CD4-positive, alpha-beta memory T cell (primary cell): ENCODE measurements at places on chromosomes 16 and 17.

DNA sequence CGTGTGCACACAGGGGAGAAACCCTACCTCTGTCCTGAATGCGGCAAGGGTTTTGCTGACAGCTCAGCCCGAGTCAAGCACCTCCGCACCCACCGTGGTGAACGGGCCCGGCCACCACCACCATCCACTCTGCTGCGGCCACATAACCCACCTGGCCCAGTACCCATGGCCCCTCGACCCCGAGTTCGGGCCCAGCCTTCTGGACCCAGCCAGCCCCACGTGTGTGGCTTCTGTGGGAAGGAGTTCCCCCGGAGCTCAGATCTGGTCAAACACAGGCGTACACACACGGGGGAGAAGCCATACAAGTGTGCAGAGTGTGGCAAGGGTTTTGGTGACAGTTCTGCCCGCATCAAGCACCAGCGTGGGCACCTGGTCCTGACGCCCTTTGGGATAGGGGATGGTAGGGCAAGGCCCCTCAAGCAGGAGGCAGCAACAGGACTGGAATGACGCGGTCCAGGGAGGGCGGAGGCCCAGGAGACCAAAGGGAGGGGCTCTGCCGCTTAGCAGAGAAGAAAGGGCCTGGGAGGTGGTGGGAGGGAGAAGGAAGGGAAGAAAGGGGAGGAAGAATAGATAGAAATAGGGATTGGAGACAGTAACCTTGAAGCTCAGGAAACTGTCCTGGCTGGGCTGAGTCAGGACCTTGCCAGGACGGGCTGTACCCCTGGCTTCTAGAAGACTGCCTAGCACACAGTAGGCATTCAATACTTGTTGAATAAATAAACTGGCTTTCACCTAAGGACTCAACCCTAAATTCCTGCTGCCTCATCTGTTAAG, 3.6 kb downstream of the ZNF48 start:
- DNase-seq: no peak

DNA sequence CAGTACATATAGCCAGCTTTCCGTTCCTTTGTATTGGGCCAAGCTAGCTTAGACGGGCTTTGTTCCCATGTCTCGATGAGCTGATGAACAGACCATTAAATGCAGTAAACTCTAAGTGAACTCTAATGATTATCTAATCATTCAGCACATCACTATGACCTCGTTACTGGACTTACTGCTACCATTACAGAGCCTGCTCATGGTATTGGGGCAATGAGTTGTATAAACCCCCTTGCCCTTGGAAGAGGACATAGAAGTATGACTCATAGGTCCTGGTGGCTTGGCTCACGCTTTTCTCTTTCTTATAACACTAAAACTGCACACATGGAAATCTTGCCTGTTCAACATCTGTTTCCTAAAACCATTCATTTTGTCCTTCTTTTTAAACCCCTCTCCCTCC, 93.6 kb upstream of the DYNLRB2 start:
- no peak for DNase-seq

DNA sequence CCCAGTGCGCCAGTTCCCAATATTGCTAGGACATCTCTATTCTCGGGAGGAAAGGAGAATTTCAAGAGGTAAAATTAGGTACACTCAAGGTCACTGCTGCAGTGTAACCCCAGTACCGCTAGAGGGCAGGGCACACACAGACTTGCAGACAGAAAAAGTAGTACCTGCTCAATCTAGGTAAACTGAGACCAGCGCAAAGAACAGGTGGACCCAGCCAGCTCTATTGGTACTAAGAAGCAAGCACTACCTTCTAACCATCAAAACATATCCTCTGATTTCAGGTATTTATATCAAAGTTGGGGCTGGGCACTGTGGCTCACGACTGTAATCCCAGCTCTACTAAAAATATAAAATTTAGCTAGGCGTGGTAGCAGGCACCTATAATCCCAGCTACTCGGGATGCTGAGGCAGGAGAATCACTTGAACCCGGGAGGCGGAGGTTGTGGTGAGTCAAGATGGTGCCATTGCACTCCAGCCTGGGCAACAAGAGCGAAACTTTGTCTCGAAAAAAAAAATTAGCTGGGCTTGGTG, 3.6 kb upstream of the WDR81 start:
- DNase-seq: peak; percentile 64

DNA sequence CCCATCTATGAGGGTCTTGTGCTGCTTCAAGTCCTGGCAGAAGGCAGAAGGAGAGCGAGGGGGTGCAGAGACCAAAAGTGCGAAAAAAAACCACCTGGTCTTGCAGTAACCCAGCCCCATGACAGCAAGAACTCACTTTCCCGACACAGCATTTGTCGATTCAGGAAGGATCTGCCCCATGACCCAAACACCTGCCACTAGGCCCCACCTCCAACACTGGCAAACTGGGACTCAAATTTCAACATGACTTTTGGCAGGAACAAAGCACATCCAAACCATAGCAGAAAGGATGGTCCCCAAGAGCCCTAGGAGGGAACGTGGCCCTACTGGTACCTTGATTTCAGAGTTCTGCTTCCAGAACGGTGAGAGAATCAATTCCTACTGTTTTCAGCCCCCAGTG, 34.7 kb upstream of the KLHDC4 start:
- DNase-seq: no peak

DNA sequence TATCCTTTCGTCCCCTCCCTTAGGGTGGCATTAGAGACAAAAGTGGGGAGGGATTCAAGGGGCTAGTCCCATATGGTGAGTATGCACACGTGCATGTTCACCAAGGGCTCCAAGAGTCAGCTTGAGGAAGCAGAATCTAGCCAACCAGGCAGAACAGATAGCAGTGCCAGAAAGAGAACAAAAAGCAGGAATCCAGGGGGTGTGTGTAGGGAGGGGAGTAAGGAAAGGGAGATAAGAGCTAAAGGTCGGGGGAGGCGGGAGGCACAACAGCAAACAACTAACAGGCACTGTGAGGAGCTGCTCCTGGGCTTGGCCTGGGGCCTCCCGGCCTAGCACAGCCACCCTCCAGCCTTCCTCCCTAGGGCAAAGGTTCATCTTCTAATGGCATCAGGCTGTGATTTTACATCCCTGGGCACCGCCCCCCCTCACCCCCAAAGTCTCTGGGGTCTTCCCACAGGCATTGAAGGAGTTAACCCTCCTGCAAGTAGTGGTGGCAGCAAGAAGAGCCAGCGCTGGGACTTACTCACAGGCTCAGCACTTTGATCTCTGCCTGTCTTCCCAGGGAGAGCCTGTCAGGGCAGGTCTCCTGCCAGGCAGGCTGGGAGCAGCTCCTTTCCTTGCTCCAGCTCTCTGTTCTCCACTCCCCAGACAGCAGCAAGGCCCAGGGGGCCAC, 12.4 kb upstream of the SUPT4H1 start:
- no peak for DNase-seq

GRCh38 chr17:59439262-59439661, 107.8 kb downstream of the YPEL2 start:
- DNase-seq: no peak

GRCh38 chr16:14494396-14494966, 135.6 kb downstream of the PARN start:
- DNase-seq: no peak

- DNase-seq: no peak
Measured at GRCh38 chr16:63188086-63188771, 1152.0 kb upstream of the CDH8 start.

GRCh38 chr17:46124695-46125592, 68.3 kb downstream of the KANSL1 start:
- no peak for DNase-seq

GRCh38 chr16:56710181-56710737, 19.7 kb upstream of the NUP93 start:
- DNase-seq: no peak

- no peak for DNase-seq
Measured at GRCh38 chr16:87141402-87141801, 175.8 kb downstream of the C16orf95 start.

- no peak for DNase-seq
Measured at GRCh38 chr17:76051561-76051960, 20.8 kb downstream of the SRP68 start.

DNA sequence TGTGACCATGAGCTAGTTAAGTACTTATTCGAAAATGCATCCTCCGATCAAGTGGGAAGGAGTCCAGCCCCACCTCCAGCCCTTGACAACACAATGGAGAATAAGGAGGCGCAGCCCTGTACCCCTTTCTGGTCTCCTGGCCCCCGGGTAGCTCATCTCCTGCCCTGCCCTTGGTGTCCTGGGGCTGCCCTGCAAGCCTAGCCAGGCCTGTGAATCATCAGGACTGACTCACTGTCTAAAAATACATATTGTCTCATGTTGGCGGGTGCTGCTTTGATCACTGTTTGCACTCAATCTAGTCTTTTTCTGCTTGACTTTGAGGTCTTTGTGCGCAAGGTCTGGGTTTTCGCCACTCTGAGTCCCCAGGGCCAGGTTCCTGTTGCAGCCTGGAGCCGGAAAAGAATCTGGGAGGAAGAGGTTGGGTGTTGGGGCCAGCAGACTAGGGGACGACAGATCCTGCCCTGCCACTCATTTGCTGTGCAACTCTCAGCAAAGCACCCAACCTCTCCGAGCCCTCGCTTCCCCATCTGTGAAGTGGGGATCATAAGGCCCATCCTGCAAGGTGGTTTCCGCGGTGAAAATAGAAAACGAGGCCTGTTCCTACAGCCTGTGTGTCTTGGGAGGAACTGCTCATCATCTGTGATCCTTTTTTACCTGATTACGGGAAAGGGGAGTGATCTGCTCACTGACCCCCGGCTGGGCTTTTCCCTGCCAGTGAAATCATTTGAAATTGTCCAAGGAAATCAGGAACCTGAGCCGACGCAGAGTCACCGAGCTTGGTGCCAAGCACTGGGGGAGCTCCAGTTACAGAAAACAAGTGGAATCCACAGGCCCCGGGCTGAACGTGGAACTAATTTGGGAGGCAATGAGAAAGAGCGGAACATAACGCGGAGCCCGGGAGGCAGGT, 230.4 kb downstream of the PARN start:
- no peak for DNase-seq

DNA sequence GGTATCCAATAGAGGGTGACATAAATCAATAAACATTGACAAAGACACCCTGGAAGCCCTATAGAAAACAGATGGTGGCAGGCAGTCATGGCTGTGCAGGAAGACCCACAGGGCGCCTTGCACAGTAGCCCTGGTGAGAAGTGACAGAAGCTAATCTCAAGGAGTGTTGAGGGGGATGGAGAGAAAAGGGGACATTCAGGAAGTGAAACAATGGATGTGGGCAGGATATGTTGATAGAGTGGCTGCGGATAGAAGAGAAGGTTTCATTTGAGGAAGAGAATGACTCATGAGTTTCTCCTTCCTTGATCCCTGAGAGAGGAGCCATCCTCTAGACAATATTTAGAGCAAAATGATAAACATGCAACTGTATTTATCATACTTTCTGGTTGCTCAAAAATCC, 468.8 kb upstream of the HSBP1 start:
- DNase-seq: no peak

- no peak for DNase-seq
Measured at GRCh38 chr17:2218426-2218825, 85.2 kb downstream of the SMG6 start.

DNA sequence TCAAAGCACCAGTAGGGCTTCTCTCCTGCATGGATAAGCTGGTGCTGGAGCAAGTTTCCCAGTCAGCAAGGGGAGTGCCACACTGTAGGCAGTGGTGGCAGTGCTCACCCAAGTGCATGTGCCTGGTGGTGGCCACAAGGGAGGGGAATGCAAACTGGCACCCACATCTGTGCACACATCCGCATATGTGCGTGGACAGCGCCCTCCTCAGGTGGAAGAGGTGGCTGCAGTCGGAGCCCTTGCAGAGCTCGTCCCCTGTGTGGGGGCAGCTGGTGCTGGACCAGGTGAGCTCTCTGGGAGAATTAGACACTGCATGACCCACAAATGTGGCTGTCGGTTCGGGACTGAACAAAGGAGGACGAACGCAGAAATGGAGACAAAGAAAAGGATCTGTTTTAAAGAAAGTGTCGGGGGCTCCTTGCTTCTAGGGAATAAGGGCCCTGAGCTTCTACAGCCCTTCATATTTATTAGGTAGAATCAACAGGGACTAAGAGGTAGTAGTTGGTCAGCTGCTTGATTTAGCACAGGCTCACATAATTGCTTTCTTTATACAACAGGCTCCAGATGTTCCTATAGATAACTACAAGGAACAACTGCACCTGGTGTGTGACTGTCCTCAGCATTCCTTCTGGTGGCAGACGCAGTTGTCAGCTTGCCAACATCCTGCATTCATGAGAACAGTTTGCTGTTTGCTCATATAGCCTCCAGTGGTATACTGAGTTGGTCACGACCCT, 5.3 kb upstream of the ZNF689 start:
- peak; percentile 52 for DNase-seq

DNA sequence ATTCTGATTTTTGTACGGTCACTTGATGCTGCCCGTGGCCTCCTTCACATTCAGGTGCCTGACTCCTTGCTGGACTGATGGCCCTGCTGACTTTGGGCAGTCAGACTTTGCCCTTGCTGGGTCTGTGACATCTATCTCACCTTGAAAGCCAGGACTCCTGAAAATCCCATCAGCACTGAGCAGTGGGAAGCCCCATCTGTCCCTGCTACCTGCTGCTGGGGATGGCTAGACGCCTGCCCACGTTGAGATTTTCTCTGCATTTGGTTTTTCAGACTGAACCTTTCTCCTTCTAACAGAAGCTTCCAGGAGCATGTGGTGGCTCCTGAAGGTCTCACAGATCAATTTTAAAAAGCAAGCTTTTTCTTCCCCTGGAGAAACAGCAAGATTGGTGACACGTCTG, 10.2 kb upstream of the ZNF18 start:
- DNase-seq: no peak

DNA sequence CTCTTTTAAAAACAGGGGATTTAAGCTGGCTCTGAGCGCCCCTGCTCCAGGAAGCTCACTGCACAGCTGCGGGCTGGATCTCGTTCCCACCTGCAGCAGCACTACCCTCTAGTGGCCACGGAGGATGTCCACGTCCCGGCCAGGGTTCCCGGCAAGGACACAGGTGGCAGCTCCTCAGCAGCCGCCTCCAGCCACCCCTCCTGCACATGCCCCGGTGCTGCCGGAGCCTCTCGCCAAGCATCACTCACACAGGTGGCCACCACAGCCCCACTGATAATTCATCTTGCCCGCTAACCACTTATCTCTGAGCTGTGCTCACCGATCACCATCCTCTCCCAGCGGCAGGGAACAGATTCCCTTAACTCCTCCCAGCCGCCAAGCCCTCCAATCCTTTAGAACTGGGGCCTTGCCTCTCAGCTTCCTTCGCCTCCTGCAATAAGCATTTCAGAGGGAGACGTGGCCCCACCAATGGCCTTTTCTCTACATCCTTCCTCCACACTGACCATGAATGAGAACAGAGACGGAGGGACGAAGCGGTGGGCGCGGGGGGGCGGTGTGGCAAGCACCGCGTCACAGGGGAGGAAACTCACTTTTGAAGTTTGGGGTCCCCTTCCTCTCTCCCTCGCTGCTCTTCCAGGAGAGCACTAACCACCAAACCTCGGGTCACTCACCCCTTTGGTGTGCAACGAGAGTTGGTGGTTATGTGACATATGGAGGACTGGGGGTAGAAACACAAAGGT, 222.1 kb downstream of the RBFOX3 start:
- no peak for DNase-seq
